ENCODE measurements at places on chromosomes 13 and 19.
A peak's percentile ranks its signal among the peaks of the same experiment; 100 is the strongest.

DNA sequence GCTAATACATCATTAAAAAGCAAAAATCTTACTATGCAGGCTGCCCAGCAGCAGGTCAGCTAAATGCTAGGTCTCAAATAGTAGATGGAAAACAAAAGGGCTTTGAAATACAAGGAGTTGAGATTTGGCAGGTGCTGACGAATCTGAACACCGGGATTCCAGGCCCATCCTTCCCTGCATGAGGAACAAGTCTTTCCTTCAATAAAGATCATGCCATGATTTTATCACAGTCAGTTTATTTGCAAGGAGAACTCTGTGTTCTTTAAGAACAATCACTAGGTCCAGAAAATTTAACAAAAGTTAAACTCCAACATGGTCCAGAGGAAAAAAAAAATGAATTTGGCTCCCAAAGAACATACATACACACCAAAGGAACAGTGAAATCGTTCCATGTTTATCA lies 551.4 kb downstream of the SLITRK6 start:
- no peak for DNase-seq

GRCh38 chr19:29386970-29387369 lies 138.8 kb upstream of the VSTM2B start:
- DNase-seq = no peak

GRCh38 chr19:19525611-19526380 lies 2.9 kb upstream of the YJEFN3 start:
- no peak for DNase-seq

GRCh38 chr13:111007209-111007608 lies 92.3 kb upstream of the ANKRD10 start:
- DNase-seq = no peak

GRCh38 chr19:19817357-19817756 lies 4.2 kb downstream of the ZNF506 start:
- DNase-seq = peak; percentile 73

GRCh38 chr19:41551212-41551610 lies 24.8 kb upstream of the CEACAM21 start:
- no peak for DNase-seq

DNA sequence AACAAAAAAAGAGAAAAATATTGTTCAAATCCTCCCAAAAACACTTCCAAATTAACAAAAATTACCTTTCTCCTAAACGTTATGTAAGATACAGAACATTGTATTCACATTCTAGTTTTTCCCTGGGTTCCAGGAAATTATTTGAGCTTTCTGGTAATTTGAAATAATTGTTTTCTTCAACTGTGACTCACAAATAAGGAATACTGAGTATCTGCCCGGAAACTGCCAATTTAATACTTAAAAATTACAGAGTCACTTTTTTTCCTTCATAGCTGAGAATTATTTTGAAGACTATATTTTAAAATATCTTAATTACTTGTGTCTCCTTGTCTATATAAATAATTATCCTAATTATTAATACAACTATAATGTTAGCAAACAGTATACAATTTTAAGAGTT lies 709.0 kb upstream of the ARGLU1 start:
- DNase-seq = no peak
